Right renal cortex interstitium (tissue), 3 donors: ENCODE measurements at places on chromosomes 6 and 20.

DNA sequence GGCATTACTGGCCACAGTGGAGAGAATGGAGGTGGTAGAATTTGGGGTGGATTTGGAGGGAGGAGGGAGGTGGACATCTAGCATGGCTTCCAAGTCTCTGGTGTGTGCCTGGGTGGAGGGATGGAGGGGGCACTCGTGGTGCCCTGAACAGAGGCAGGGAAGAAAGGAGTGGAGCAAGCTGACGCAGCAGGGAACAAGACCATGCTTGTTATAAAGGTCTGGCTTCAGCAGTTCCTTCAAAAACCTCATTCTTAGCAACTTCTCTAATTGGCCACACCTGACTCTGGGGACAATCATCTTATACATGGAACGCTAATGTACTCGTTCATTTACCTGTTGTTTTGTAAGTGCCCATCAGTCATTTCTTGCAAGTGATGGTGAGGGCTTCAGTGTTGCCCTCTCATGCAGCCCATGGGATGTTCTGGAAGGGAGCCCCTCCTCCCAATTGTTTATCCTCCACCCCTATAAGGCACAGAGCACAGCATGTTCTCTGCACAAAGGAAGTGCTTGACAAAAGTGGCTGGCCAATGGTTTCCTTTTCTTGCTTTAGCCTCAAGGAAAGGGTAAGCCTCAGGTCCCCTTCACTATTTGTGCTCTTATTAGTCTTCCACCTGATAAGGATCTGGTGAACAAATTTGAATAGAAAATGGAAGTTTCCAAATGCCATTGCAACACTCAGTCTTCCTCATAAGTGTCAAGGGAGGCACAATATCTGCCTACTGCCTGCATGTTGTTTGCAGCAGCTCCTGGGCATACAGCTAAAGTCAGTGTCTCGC is 39.3 kb downstream of the GFOD1 start:
- no peak for DNase-seq

- DNase-seq = no peak
Measured at GRCh38 chr6:6781172-6781872, 192.8 kb downstream of the LY86 start.

- DNase-seq = no peak
Measured at GRCh38 chr6:150004101-150004782, 21.1 kb downstream of the RAET1L start.

DNA sequence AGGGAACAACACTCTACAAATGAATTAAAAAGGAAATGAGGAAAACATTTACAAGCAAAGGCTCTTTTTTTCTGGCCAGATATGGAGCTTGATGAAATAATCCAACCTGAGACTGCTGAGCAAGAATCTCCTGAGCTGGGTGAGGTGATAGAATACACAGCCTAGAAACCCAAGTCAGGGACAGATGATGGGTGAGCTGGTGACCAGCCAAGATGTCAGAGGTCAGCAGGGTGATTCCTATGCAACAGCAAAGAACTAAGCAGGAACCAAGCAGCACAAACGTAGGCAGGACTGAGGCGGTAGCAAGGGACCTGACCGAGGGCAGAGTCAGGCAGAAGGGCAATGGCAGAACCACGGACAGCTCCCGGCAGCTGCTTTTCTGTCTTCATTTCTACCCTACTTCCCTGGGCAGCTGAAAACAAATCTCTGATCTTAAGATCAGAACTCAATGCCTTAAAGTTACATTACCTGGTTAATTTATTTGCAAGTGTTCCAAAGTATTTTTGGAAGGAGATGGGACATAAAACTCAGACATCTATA is 75.1 kb downstream of the CDC40 start:
- DNase-seq = peak; percentile 6

- no peak for DNase-seq
Measured at GRCh38 chr6:6811128-6812009, 222.8 kb downstream of the LY86 start.

DNA sequence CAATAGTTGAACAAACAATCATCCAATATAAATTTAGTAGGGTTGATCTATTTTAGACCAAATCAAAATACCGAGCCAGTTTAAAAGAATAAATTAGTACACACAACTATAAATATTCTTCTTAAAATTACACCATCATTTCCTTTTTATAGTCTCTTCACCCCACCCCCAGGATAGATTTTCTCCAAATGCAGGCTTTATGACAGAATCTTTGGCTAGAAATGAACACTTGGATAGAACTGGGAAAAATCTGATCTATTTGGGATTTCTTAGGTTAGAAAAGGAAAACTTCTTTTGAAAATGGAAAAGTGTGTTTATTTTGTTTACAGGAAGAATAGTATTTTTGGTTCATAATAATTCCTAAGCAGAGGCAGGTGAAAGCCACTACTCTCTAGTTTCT is 74.6 kb downstream of the HMGN3 start:
- no peak for DNase-seq

GRCh38 chr6:2179950-2180349 is 65.5 kb downstream of the GMDS start:
- no peak for DNase-seq

GRCh38 chr6:22706651-22707050 is 137.3 kb downstream of the HDGFL1 start:
- DNase-seq = no peak

- no peak for DNase-seq
Measured at GRCh38 chr20:11686195-11686594, 231.5 kb upstream of the BTBD3 start.

DNA sequence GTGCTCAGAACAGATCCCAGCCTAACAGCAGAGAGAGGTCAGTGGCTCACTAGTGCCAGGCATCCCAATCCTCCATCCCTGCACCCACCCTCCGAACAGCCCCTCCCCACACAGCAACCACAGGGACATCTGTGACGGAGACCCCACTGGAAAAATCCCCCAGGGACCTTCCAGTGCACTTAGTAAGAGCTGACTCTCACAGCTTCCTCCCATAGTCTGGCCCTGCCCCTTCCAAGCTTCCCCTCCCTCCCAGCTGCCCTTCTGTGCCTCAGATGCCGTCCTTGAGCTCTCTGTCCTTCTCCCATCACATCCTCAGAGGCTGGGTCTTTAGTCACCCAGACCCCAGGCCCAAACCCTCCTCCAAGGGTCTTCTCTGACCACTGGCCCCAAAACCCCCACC is 9.7 kb upstream of the THBS2 start:
- no peak for DNase-seq

DNA sequence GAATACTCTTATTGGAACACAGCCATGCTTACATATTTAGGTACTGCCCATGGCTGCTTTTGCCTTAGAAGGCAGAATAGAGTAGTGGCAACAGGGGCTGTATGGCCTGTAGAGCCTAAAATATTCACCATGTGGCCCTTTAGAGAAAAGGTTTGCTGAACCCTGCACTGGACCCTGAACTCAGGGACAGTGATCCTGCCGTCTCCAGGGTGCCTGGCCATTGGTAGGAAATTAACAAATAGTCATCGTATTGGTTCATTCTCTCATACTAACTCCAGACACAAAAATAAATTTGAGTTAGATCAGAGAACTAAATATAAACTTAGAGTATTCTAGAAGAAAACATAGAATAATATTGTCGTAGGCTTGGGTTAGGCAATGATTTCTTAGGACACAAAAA is 181.4 kb downstream of the BCAS1 start:
- no peak for DNase-seq

DNA sequence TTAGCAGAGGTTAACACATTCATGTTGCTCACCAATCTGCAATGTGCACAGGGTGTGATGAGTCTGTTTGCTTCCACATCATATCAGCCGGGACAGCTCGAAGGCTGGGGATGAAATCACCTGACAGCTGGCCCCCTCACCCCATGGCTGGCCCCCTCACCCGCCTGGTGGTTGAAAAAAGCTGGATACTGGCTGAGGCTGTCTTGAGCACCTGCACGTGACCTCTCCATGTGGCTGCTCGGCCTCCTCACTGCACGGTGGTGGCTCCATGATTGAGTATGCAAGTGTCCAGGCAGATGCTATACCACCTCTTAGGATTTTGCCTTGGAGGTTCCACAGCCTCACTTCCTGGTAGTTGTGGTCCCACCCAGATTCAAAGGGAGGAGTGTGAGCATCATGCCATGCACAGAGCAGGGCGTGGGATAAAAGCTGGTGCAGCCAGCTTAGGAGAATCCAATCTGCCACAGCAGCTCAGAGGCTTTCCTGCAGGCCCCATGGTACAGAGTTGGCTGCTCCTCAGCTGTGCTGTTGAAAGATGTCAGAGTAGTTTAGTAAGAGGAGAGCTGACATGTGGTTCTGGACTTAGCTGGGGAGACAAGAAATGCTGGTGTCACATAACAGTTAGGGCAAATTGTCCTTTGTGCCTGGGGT is 29.6 kb upstream of the SYNDIG1 start:
- no peak for DNase-seq

DNA sequence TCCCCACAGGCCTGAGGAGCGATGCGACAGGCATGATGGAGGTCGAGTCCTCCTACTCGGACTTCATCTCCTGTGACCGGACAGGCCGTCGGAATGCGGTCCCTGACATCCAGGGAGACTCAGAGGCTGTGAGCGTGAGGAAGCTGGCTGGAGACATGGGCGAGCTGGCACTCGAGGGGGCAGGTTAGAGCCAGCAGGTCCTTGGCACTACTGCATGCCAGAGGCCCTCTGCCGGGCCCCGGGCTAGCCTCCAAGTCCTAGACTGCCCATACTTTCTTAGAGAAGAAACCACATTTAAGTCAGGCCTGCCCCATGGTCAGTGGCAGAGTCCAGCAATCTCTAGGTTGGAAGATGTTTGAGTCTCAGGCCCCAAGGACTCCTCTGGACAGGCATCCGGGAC is 32.1 kb downstream of the PKIG start:
- no peak for DNase-seq

DNA sequence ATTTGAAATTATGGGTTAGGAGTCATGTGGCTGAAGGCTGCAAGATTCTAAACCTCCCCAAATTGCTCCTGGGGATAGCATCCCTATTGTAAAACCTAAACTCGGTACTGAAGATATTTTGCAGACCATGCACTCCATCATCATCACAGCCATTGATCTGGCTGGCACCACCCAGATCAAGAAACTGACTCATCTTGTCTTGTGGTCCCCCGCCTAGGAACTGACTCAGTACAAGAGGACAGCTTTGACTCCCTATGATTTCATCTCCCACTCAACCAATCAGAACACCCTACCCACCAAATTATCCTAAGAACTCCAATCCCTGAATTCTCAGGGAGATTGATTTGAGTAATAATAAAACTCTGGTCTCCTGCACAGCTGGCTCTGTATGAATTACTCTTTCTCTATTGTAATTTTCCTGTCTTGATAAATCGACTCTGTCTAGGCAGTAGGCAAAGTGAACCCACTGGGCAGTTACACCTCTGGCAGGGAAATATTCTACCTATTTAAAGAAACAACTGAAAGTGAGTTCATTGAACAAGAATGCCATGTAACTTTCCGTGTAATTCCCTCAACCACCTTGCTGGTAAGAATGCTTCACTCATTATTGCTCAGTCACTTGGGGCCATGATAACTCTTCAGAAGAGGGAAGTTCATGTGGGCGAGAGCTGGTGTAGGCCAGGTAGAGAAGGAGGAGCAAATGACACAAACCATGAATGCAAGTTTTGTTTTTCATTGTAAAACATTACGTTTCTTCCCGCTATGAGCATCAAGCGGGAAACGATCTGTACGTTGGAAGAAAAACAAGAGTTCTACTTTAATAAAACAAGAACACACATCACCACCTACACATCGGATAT is 602.9 kb upstream of the ARID1B start:
- DNase-seq = no peak

DNA sequence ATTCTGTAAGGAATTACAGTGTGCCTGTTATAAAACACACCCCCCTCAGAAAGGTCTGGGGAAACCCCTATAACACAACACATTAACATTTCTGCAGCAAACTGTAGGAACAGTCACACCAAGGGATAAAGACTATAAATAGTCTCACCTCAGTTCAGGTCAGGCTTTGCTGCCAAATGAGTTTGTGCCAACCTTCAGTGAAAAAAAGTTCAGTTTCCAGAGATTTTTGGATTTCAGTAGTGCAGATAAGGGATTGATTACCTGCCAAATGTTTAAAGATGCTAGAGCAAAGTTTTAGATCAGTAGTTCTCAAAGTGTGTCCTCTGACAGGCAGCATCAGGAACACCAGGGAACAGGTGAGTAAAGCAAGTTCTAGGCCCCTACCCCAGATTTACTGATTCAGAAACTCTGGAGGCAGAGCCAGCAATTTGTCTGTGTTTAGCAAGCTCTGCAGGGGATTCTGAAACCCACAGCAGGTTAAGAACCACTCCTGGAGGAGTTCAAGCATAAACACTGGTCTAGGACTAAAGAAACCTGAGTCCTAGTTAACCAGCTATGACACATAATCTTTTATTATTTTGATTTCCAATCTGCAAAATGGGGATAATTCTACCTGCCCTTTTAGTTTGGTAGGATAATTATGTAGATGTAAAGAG is 111.0 kb downstream of the RCAN2 start:
- no peak for DNase-seq

DNA sequence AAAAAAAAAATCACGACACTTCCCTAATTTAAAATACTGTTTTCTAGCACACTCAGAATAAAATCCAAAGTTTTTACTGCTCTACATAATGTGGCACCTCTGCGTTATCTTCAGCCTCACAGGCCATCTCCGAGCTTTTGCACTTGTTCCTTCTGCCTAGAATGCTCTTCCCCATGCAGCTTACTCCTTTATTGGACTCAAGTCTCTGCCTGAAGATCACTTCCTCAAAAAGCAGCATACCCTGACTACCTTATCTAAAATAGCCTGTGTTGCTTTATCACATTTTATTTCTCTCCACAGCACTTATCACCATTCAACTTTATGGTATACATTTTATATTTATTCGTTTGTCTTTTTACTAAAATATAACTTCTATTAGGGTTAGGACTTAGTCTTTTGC is 2.3 kb downstream of the ZNF322 start:
- DNase-seq = no peak

- DNase-seq = peak; percentile 70
Measured at GRCh38 chr6:1436334-1437306, 47.2 kb downstream of the FOXF2 start.

DNA sequence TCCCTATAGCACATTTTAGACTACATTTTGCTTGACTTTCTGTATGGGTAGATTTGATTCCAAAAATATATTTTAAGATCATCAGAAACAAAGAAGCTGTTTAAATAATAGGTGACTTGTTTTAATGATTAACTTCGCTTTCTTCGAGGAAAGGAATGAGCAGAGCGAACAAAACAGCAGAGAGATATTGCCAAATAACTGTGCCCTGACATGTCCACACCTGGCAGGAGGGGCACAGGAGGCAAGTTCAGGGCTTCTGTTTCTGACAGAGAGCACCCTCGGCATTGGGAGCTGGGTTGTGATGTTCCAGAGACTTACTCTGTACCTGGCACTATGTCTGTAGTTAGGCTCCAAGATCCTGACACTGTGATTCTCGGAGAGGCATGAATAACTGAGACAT is 155.7 kb upstream of the SASH1 start:
- no peak for DNase-seq

GRCh38 chr6:169800668-169801395 is 49.4 kb downstream of the ERMARD start:
- DNase-seq = no peak

DNA sequence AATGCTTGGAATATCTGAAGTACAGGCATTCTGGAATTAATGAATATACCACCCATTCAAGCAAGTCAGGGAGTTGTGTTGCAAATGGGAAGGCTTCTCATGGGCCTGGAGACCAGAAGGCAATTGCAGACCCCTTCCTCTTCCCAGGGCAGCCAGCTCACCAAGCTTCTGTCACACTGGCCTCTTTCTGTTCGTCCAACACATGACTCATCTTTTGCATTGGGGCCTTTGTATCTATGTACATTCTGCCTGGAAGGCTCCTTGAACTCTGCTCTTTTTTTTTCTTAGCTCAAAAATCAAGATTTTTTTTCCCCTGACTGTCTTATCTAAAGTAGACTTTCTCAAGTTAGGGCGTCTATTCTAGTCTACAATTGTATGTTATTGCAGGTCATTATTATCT is 132.9 kb upstream of the MYLIP start:
- DNase-seq = no peak

GRCh38 chr6:48826152-48826515 is 636.9 kb downstream of the MMUT start:
- DNase-seq = no peak
